ENCODE measurements at places on chromosomes 16 and 17.

- peak; percentile 22 for DNase-seq
These were observed 197.6 kb downstream of the XYLT1 start for GRCh38 chr16:17273142-17273561.

DNA sequence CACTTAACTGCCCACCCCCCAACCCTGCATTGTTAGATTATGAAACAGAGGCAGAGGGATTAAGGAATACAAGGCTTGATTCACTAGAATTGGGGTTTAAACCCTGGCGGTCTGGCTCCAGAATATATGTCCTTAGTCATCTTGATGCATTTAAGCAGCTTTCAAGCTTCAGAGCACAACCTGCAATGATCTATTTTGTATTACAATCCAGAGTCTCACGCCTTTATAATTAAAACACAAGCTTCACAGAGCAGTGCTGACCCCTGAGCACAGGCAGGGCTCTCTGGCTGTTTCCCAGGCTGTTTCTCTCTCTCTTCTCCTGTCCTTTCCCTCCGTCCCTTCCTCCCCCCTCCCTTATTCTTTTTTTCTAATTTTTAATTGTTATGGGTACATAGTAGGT lies 209.1 kb downstream of the SPECC1 start:
- DNase-seq, result no peak

GRCh38 chr16:57764341-57765159 lies 29.0 kb downstream of the KATNB1 start:
- DNase-seq, result peak; percentile 29

DNA sequence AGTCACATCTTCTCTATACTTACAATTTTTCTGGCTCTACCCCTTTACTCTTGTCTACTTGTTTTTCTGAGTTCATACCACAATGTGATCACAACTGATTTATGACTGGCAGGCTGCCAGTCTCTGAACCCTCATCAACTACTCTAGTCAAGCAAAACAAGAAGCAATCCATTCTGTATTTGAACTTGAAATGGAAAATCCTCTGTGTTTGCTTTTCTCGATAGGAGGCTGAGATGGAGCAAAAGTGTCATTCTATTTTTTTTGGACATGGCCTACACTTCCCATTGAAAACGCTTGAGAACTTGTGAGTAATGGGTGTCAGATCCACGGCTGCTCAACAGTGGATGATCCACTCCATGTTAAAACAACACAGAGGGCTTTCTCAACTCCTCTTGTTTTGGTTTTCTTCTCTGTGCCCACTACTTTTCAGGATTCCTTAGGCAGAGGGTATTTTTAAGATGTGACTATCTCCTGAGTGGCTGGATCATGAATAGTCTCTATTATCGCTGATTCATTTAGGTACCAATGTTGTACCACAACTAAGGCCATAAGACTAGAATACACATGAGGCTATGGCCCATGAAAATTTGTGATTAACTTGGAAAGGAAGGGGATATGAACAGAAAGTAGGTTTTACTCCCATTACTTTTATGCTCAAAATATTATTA lies 11.7 kb downstream of the TMEM100 start:
- DNase-seq, result no peak

GRCh38 chr16:20798364-20798763 lies 7.9 kb downstream of the ERI2 start:
- no peak for DNase-seq

DNA sequence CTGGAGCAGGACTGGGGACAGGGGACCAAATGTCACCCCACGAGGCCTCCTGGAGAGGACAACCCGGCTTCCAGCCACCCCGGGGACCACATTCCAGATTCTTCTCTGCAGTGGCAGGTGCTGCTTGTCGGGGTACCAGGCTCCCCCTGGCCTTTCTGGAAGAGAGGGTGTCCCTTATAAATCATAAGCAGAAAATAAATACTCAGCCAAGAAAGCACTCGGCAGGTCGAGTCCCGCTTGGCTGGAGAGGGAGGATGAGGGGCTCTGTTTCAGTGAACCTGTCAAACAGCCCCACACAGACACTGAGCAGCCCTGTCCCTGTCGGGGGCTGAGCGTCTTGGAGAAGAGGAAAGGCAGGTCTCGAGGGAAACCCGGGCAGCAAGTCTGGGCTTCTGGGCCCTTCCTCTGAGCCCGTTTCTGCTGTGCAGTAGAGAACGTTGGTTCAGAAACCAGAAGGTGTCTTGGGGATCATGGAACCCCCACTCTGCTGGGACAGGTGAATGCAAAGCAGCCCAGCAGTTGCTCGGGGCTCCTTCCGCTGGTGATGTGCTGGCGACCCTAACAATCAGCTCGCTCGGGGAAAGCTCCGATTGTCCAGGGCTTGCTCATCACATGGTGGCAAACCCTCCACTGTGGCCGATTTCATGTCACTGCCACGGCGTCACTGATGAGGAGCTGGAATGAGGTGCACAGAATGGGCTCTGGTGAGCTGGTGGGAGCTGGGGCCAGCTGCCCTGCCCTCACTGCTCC lies 36.6 kb downstream of the COX4I1 start:
- no peak for DNase-seq

GRCh38 chr16:19588661-19589060 lies 33.2 kb downstream of the VPS35L start:
- DNase-seq, result no peak

GRCh38 chr16:68082629-68083238 lies 2.4 kb upstream of the NFATC3 start:
- no peak for DNase-seq

- no peak for DNase-seq
These were observed 131.5 kb downstream of the OR1D5 start for GRCh38 chr17:2931876-2932275.

DNA sequence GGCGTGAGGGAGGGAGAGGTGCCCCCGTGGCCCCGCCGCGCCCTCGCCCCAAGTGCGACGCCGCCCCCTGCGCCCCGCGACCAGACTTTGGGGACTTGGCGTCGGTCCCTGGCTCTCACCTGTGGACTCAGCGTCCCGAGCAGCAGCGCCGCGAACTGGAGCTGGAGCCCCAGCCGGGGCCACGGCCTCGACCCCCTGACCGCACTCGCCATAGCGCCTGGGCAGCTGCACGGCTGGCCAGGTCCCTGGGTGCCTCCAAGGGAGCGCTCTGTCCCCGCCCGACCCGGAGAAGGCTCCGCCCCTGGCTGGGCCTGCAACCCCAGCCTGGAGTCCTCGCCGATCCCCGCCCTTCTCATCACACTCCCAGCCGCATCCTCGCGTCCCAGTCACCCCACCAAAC lies at the start of gene ERN2:
TSS of gene ERN2 (minus strand) at position 247 of the 400 bp plus-strand sequence. CDS start at position 212, 35 bp downstream.
- no peak for DNase-seq

- no peak for DNase-seq
These were observed 51.9 kb downstream of the ABCA8 start for GRCh38 chr17:68903286-68903685.

GRCh38 chr16:54422159-54422558 lies 135.6 kb upstream of the IRX3 start:
- DNase-seq, result no peak

GRCh38 chr17:74520790-74521480 lies 10.3 kb downstream of the CD300LB start:
- no peak for DNase-seq

DNA sequence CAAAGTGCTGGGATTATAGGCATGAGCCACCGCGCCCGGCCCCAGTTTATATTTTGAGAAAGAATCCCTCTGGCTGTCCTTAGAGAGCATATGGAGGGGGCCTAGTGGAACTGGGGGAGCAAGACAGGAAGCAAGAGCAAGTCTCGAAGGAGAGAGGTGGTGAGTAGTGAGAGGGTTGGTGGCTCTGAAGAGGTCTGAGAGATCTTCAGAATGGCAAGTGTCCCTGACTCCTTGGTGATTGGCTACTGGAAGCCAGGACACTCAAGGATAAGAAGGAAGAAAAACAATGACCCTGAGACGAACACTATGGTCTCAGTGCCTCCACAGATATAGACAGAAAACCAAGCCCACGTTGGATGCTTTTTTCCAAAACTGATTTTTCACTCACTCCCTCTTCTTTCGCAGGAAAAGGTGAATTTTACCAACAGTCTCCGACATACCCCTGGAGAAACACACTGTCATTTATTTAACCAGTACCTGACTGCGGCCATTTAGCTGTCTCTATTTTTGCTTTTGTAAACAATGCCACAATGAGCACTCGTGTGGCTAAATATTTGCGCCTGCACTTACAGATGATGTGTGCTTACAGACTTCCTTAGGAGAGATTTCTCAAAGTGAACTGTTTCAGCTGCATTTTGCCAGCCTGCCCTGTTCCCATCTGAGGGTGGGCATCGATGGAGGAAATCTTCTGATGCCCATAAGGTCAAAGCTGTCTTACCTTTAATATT lies 15.9 kb upstream of the DOK4 start:
- DNase-seq, result no peak

Data from activated naive CD8-positive, alpha-beta T cell treated with anti-CD3 and anti-CD28 coated beads, Interleukin-2, amount 50 U/mL, for 24 hours (primary cell).